Suprapubic skin (tissue), 4 donors: ENCODE measurements at places on chromosomes 5 and 9. TPM values are rescaled to one million over a fixed set of nuclear protein-coding genes. Genes with fewer than 3 reads are reported as not detected.

The PTPN3 gene
- 40.6 TPM for total RNA-seq

The SHC3 gene
- total RNA-seq: 4.8 TPM

The CDH9 gene
- total RNA-seq: not detected

DNA sequence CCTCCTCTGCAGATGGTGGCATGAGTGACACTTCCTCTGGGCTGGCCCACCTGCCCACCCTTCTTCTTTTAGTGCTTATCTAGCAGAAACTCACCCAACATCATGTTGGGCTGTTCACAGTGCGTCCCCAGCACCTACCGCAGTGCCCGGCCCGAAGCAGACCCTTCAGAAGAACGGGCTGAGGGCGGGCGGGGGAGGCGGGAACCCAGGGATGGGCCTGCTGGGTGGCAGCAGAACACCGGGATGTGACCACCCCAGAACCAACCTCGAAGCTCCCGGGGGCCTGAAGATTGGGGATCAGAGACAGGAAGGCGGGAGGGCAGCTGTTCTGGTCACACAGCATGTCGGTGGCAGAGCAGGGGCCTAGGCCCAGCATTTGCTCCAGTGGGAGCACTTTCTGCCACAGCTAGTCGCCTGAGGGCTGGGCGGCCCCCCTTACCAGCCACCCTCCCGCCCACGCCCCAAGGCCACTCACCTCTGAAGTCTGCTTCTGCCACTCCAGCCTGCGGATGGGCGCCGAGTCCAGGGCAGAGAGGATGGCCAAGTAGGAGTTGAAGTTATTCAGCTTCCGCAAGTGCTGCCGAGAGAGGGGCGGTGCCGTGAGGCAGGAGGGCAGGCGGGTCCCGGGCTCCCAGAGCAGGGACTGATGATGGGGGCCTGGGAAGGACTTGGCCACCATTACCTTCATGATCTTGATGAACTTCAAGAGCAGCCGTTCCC is 38.7 kb downstream of the PRRT1B start:
- no peak for DNase-seq

The SH3RF2 gene
- total RNA-seq: 129 TPM

DNA sequence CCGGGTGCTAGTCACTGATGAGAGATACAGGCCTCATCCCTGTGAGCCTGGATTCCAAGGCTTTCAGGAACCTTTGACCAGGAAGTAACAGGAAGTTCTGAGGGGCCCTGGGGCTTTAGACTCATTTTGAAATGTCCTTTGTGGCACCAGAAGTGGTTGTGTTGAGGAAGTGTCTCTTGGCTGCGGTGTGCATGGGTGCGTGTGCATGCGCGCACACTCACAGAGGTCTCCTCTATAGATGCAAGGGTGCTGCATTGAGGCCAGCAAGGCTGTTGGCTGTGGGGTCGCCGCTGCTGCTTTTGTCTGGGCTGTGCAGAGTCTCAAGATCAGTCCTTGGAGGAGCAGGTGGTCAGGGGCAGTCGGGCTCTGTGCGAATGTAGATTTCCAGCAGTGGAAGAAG is 7.6 kb downstream of the RAB24 start:
- no peak for DNase-seq

The RGP1 gene
- total RNA-seq: 26.6 TPM

The SNCAIP gene
- total RNA-seq: 3.0 TPM

DNA sequence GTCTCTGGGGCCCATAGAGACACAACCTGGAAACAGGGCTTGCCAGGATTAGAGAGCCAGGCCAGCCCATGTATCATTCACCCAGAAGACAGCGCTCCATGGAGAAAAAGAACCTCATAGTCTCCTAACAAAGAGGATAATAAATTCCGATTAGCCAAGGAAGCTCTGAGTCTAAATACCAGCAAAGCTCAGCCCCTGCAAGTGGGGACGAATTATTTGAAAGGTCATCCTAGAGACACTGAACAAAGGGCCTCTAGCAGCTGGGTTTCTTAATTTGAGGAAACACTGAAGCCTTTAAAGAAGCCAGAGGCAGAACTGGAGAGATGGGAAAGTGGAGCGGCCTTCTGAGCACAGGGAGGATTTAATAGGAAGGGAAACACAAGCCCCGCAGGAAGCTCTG is 287.1 kb upstream of the ZNF462 start:
- DNase-seq: no peak

- DNase-seq: no peak
Measured at GRCh38 chr9:124467410-124468060, 17.3 kb downstream of the ADGRD2 start.

DNA sequence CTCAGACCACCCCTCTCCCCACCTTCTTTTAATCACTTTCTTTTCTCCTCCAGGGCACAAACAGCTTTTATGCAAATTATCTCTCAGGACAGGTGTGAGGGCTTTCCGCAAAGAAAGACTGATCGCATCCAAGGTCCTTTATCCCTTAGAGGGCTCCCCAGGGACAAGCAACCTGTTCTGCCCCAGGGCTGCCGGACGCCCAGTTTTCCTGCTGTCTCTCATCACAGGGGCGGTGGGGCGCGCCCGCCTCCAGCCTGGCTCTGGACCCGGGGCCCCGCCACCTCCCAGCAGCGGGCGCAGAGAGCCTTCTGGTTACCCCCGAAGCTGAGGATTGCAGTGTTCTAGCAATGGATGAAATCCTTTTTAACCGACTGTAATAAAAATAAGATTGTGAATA is 266.1 kb downstream of the CWC27 start:
- DNase-seq: peak; percentile 64

- DNase-seq: no peak
Measured at GRCh38 chr5:72020161-72020983, 86.9 kb upstream of the MAP1B start.
